ENCODE measurements at places on chromosomes 11 and 22.

DNA sequence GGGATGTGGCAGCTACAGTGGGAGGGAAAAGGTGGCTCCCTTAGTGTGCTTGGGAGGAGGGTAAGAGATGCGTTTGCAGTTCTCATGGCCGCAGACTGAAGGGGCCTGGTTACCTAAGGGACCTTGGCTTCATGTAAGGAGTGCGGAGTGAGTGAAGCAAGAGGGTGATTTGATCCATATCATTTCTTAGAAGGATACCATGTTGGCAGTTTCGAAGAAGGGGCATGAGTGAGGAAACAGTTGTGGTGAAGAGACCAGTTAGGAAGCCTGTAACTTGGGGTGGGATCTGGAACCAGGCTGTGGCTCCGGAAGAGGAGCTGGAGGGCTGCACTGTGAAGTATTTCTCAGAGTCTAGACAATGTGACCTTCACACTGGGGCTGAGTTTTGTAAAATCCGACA, 45.0 kb downstream of the ST3GAL4 start:
- DNase-seq: no peak

DNA sequence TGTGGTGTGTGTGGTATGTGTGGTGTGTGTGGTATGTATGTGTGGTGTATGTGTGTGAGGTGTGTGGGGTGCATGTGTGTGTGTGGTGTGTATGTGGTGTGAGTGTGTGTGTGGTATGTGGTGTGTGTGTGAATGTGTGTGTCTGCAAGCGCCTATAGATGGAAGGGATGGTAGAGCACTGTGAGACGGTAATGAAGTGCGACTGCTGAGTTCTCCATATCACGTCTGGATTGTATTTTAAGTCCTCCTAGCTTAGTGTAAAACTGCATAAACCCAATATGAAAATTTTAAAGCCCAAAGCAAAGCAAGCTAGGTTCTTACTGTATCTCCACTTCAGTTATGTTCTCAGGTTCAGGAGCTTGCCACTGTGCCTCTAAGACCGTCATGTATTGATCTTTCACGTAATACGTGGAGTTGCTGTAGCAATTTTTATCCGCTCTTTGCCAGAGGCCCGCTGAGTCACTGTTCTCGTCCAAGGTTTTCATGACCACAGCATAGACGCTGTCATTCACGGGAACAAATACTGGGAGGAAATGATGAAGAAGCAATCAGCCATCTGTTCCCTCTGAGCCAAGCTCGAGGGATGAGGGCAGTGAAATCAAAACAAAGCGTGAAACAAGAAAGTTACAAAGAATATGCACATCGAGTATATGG, 5.5 kb downstream of the PLET1 start:
- DNase-seq: no peak

GRCh38 chr22:19149047-19149883, 827 bp downstream of the GSC2 start:
- no peak for DNase-seq

GRCh38 chr22:42432020-42432596, at the start of gene NFAM1:
Gene NFAM1 (minus strand): TSS chr22:42432403. CDS start chr22:42432357, 46 bp downstream.
- DNase-seq: no peak

DNA sequence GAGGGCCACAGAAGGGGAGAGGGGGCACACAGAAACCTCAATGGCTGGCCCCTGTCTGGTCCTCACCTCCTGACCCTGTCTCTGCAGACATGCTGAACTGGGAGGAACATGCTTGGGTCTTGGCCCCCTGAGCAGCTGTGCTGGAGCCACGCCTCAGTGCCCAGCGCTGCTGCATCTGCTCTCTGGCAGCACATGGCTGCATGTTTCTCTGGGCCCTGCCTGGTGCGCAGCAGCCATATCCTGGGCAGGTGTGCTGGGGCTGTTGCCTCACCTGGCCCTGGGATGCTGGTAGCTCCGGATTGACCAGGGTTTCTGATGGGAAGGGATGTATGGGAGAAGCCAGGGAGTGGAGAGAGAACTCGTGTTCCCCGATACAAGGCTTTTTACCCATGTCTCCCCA, 248.0 kb downstream of the ST3GAL4 start:
- no peak for DNase-seq

GRCh38 chr22:27911330-27911729, 7.7 kb downstream of the PITPNB start:
- no peak for DNase-seq

- no peak for DNase-seq
These were observed 254.4 kb upstream of the NCAM1 start for GRCh38 chr11:112706863-112707262.

GRCh38 chr11:129710423-129710822, 105.2 kb upstream of the TMEM45B start:
- no peak for DNase-seq

DNA sequence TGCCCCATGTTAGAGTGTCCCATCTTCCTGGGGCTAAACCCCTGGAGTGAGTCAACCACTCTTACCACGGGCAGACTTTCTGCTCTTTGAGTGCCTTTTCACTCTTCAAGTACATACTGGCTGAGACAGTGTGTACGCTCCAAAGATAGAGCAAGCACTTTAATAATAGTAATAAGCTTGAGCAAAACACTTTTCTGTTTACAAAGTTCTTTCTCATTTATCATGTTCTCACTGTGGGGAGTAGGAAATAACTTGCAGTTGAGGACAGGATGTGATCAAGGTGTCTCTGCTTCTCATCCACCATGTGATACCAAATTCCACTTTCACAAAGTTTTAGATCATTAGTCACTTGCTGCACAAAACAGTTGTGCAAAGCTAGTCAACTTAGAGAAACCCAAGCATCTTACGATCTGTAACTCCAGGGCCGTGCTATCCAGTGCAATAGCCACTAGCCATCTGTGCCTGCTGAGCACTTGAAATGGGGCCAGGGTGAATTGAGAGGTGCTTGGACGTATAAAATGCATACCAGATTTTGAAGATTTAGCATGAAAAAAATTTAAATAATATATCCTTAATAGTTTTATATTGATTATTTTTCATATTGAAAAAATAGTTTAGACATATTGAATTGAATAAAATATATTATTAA, 135.3 kb downstream of the KIF18A start:
- no peak for DNase-seq

DNA sequence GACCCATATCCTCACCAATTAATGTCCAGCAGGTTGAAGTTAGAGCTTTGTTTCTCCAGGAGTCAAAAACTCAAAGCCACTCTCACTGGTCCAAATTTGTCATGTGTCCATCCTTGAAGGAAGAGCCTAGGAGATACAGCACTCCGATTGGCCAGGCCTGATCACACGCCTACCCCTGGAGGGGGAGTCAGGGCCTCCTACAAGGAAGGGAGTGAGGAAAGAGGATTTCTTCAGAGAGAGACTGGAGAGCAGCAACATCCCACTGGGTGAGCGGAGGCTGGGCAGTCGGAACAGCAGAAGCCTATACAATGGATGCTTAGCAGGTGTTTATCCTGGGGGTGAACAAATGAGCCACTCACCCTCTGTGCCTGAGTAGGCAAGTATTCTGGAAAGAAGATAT, 113.9 kb downstream of the TRIM29 start:
- DNase-seq: no peak

DNA sequence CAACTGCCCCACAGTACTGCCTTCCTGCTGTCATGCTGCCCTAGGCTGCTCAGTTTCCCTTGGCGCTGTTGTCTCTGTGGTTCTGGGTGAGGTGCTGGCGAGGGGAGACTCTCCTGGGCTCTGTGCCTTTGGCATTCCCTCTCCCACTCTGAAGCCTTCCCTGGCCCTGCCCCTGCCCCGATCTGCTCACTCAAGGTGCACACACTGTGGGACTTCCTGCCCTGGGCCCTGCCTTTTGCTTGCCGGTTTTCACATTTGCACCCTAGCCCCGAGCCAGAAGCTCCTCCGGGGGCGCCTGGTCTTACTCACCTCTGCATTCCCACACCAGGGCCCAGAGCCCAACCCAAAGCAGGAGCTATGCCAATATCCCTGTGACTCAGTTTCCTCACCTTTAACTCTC, 12.0 kb downstream of the B3GAT1 start:
- no peak for DNase-seq

- DNase-seq: no peak
These were observed 17.2 kb downstream of the DCHS1 start for GRCh38 chr11:6638429-6638828.

DNA sequence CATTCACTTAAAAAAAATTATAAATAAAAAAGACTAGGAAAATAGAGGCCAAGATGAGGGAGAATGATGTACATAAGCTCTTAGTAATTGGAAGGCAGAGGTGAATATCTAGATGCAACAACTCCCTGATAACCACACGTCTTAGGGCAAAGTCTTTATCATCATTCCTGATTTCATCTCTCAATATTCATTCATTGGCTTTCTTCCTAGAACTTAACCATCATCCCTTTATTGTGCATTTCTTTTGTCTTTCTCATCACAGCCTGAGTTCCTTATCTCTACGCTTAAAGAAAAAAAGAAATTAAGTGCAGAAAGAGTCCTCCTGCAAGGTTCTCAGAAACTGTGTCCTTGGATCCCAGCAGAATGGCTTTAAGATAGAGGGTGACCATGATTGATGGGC, 23.2 kb upstream of the FLI1 start:
- DNase-seq: no peak

DNA sequence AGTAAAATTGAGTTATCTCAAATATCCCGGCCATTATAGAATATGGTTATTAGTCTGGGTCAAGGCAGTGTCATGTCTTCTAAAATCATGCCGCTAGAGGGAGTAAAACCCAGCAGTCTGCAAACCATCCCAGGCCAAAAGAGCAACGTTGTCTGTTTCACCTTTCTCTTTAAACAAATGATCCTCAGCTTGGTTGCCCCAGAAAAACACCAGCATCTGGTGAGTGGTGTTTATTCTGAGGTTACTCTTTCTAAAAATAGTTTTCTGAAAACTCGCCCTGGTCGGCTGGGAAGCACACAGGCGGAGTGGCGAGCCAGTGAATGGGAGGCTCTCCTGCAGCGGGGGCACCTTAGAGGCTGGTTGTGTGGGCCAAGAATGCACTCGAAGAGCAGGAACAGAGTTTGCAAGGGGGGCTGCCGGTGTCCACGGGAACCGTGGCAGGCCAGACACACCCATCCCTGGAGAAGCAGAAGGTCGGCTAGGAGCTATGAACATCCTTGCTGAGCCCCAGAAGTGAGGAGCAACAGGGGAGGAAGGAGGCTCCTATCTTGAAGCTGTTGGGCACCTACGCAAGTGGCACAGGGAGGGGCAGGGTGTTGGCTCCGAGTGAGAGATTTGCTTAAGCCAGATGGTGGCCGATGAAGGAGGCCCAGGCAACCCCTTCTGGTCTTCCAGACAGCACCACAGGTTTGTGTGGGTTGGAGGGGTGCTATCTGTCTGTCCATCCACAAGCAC, 297.1 kb downstream of the ETS1 start:
- no peak for DNase-seq

GRCh38 chr22:28759861-28760560, 12.5 kb upstream of the CCDC117 start:
- no peak for DNase-seq

DNA sequence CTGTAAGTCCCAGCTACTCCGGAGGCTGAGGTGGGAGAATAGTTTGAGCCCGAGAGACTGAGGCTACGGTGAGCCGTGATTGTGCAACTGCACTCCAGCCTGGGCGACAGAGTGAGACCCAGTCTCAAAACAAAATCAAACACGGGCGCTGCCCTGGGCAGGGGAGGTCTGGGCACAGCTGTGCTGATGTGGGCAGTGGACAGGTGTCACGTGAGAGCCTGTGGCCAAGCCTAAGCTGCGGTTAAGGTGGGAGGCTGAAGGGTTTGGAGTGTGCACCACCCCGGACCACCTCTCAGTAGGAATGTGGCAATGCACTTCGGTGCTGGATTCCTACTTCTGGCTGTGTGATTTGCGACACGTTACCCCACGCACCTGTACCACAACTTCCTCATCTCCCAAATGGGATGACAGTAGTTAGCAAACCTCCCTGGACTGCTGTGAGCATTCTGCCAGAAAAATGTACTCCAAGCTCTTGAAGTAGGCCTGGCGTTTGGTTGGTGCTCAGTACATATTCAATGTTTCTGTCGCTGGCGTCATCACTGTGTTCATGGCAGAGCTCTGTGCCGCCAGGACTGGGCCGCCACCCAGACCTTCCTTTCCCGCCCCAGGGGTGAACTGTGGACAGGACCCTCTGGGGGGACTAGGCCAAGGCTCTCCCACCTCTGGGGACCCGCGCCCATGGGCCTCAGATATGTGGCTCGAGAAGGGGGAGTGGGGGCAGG, 807 bp upstream of the ZNF74 start:
- no peak for DNase-seq

GRCh38 chr11:117595440-117595839, 201.6 kb downstream of the DSCAML1 start:
- DNase-seq: no peak

DNA sequence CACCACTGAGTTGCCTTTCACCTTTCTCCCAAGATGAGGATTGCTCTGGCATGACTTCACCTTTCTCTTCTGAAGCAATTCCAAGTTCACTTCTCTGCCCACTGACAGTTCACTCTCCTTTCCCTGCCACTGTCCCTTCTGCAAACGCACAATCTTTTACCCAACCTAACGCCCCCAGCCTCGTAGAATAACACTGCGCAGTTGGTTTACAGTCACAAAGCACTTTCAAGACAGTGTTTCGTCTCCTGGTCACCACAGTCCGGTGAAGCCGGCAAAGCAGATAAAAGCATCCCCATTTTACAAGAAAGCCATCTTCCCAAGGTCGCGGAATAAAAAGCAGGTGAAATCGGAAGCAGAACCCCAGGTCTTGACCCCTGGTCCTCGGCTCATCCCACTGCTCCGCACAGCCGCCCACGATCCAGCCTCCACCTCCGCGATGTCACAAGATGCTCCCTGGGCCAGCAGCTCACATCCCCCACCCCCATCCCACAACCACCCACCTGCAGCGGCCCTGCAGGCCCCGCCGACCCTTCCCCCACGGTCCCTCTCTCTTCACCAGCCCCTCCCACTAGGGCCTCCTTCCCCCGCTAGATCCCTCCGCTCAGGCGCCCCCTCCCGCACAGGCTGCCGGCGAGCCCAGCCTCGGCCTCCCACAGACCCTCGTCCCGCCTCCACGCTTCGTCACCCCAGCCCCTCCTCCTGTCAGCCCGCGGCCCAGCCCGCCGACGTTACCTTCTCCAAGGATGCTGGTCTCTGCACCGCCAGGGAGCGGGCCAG, 585 bp downstream of the PI4KA start:
- DNase-seq: peak; percentile 80

GRCh38 chr11:96865020-96865419, 475.2 kb downstream of the JRKL start:
- DNase-seq: no peak

DNA sequence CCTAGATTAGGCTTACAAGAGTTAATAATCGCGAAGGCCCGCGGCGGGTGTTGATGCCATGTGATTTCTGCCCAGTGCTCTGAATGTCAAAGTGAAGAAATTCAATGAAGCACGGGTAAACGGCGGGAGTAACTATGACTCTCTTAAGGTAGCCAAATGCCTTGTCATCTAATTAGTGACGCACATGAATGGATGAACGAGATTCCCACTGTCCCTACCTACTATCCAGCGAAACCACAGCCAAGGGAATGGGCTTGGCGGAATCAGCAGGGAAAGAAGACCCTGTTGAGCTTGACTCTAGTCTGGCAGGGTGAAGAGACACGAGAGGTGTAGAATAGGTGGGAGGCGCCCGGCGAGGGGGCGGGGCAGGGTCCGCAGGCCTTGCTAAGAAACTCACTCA, 65.5 kb downstream of the AAMDC start:
- no peak for DNase-seq

- no peak for DNase-seq
These were observed 71.8 kb downstream of the STIM1 start for GRCh38 chr11:3927129-3927796.

- DNase-seq: no peak
These were observed 1.2 kb downstream of the BET1L start for GRCh38 chr11:206002-206384.

GRCh38 chr11:129538323-129538722, 162.7 kb downstream of the BARX2 start:
- no peak for DNase-seq

All from left renal cortex interstitium (tissue), 4 donors.